Kidney epithelial cell (primary cell): ENCODE measurements at places on chromosomes 11 and 22.

DNA sequence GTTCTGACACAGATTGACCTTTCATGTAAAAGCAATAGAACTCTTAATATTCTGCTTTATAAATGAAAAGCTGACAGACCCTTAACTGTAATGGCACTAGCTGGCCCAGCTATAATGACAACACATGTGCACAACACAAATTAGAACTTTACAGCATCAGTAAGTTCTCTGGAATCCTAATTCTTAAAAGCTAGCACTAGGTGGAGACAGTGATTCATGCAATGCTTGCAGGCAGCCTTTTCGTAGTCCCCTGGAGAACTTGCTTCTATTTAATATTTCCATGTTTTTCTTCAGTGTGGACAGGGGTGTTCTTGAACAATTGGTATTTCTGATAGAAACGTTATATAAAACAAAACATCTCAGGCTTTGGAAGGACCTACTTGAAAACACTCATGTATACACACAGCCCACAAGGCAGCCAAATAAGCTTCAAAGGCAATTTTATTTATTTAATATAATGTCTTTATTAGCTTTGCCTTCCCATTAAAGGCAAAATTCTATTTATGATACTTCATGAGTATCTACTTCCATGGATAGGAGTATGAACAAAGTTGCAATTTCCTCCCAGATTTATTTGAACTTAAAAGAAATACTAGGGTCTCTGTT is 374.3 kb upstream of the MPPED2 start:
- no peak for DNase-seq

- DNase-seq, result peak; percentile 21
Measured at GRCh38 chr22:44147821-44148574, 32.7 kb upstream of the PARVG start.

GRCh38 chr22:22026157-22026831 is 43.7 kb upstream of the TOP3B start:
- no peak for DNase-seq

GRCh38 chr11:124499711-124500110 is 43.7 kb downstream of the OR8B12 start:
- DNase-seq, result no peak

DNA sequence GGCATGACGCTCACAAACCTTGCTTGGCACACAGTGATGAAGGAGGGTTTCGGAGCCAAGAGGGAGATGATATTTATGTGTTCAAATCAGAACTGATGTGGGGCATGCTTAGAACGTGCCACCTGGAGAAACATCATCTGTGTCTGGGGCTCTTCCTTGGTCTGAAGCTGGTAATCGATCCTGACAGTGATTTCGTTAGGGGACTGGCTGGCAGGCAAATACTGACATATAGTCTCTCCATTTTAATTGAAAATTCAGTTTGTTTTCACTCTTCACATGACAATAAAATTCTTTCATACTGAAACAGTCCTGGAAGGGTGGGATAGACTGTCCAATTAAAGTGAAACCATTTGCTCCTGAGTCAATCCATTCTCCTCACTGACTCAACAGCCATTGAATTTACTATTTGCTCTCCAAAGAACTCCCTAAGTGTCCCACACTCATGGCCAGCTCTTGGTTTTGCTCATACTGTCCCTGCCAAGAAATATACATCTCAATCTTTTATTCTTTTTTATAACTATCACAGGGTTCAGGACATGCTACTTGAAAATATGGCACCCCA is 134.8 kb downstream of the TRPC6 start:
- DNase-seq, result no peak

DNA sequence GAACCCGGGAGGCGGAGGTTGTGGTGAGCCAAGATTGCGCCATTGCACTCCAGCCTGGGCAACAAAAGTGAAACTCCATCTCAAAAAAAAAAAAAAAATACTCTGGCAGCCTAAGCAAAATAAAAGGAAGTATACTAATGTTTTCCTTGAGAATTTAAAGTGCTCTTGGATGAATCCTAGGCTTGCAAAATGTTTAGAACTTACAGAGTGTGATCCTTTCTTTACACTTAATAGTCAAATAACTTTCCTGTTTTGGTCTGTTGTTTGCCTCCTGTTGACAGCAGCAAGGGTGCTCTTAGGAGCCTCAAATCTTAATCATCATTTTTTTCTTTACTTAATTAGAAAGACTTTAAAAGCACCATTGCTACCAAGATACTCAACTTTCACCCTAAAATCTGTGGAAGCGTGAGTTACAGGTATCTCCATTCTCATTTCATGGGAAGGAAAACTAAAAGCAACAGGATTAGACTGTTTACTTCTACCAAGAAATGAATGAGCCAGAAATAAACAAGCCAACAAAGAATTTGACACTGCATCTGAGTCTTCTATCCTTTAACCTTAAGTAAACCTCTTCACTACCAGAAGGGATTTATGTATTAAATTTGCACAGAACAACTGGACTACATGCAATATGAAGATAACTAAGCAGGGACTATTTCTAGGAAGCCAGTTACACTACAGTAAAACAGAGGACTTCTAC is 38.7 kb upstream of the CRTAM start:
- no peak for DNase-seq

DNA sequence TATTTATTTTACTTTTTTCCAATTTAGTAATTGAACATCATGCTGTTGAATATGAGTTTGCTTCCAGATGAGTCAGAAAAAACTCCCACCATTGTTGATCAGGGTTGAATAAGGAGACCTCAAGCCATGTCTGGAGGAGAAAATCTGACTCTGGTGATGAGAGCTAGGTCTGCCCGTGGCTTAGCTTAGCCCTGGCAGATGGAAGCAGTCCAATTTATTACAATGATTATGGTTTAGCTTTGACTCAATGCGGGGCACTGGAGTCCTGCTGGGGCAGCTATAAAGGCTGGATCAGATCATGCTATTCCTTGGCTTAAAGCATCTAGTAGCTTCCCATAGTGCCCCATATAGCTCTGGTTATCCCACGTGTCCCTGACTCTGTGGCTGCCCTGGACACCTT is 506.5 kb downstream of the MN1 start:
- no peak for DNase-seq

DNA sequence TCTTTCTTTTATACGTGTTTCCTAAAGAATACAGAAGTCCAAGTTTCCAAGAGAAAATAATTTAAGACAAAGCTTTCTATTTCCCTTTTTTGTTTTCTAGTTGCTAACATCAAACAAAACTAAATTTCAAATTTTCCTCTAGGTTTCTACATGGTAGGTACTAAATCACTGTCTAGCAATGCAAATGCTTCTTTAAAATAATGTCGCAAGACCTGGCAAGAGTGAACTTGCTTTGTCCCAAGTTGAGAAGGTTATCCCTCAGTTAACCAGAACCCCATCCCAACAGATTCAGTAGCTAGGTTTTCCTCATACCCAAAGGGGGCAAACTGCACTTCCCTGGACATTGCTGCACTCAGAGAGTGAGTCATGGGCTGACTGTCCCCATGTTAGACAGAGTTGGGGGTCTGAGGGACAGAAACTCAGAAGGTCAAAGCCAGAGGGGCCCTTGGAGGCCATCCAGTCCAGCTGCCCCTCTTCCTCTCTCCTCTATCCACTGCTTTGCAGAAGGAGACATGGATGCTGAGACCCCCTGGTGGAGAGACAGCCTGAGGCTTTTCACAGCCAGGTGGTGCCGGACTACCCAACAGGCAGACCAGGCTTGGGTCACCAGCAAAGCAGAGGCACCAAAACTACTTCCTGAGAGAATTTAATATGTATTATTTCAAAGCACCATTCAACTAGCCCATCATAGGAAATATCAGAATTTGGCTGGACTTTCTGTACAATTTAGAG is 23.1 kb downstream of the OR2AT4 start:
- no peak for DNase-seq

DNA sequence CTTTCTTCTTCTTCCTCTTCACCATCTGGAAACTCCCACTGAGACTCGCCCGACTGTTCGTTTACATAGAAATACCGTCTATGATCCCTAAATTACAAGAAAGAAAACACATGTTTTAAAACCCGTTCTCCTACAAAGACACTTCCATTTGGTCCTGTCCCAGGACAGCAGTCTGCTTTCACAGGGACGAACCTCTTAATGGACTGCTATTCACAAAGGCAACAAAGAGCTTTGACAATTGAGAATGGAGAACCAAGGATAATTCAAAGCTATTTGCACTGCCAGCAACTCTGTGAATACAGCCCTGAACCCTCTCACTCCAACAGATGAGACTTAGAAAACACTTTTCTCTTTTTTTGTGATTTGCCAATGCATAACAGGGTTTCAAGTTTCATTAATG is 16.3 kb upstream of the AGBL2 start:
- no peak for DNase-seq

DNA sequence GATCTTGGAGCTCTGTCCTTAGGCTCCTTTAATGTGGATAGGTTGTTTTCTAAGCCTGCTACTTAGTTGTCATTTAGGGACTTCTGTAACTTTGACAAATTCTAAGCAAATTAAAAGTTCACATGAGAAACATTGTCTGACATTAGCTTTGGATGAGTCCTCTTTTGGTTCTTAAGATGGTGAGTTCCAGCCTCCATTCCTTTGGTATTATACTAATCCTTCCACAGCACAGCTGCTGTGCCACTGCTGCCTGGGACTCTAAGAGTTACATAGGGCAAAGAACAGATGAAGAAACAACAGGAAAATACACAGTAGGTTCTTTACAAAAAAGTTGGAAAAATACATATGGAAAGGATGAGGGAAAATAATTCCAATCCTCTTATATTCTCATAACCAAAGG is 25.3 kb upstream of the PIK3C2A start:
- DNase-seq, result no peak

DNA sequence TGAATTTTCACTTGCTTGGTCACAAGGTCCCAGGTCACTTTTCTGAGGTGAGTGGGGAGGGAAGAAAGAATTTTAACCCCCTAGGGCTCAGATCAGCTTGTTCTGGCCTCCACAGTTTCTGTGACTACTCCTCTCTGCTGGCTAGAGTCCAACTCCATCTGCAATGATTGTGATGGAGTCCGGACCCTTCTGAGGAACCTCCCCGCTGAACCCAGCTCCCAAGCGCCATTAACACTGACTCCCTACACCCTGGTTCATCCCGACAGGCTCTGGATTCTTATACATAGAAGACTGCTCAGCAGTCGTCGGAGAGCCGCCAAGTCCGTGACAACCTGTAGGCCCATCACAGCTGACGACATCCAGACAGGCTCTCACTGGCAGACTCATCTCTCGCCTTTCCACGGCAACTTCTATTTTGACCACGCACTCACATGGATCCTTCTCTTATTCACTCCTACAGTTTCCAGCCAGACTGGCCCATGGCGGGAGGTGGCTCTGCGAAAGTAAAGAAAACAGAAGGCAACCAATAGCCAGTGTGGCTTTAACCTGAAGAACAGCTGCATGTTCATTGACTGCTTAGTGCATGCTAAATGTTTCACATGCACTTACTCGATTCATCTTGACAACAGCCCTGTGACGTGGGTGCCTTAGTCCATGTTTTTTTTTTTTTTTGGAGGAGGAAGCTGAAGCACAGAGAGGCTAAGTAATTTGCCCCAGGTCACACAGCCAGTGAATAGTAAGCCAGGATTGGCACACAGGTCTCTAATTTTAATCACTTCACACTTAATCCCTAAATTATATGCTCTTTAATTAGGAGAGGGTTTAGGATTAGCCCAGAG is 68.0 kb upstream of the PRDM11 start:
- no peak for DNase-seq

DNA sequence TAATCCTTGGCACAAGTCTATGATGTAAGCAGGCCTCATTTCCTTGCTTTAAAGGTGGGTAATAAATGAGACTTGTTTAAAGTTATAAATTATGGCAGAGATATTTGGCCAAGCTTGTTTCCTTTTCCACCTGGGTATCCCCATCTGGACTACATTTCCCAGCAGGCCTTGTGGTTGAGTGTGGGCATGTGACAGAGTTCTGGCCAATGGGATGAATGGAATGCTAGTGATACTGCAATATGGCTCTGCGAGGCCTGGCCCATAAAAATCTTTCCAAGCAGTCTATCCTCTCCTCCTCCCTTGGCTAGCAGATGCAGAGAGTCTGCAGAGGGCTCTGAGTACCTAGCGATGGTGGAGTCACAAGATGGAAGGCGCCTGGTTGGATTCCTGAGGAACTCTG is 102.5 kb downstream of the TIMP3 start:
- DNase-seq, result no peak

DNA sequence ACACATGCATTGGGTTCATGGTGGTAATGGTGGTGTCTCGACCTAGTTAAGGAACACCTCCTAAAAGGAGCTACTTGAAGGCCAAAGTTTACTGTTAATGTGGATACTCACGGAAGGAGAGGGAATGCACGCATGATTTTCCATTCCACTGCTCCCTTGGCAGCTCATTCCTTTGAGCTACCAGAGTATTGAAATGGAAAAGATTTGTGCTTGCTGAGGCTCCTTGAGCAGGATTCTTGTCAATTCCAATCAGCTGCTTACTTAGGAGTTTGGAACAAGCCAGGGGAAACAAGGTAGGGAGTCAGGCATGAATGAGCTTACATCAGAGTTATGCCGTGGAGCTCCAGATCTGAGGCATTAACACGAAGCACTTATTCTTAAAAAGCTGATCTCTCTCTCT is 108.8 kb downstream of the GRIA4 start:
- DNase-seq, result peak; percentile 86

DNA sequence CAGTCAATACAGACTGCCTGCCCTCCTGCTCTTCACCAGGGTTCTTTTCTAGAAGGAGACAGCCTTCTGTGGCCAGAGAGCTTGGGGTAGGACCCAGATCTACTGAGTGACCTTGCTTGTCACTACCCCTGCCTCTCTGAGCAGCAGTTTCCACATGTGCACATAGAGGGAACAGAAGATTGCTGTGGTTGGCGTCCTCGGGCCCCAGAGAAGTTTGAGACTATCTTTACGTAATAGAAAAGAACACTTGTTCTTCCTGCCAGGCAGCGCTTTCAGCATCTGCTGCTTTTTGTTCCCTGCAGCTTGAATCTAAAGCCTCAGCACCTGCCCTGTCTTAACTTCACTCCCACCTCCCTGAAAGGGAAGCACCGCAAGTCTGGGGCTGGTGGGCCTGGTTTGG is 1.9 kb upstream of the FKBP2 start:
- DNase-seq, result no peak

- peak; percentile 74 for DNase-seq
Measured at GRCh38 chr11:7020183-7020917, at the start of the genes NLRP14 and ZNF214. TSS of gene NLRP14 (plus strand) at chr11:7020479. CDS start at chr11:7038587, 18,108 bp downstream. TSS of gene ZNF214 (minus strand) at chr11:7020346. CDS start at chr11:7002835, 17,511 bp downstream.

GRCh38 chr11:63563201-63564055 is at the start of gene PLAAT2:
TSS of gene PLAAT2 (minus strand) at chr11:63563379. CDS start at chr11:63563324, 55 bp downstream.
- no peak for DNase-seq

DNA sequence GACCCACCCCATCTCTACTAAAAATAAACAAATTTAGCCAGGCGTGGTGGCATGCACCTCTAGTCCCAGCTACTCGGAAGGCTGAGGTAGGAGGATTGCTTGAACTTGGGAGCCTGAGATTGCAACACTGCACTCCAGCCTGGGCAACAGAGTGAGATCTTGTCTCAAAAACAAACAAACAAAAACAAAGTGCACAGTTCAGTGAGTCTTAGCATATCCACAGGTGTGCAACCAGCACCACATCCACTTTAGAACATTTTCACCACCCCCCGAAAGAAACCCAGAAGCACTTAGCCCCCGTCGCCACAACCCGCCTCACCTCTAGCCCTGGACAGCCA is 27.4 kb downstream of the MB start:
- no peak for DNase-seq

- DNase-seq, result no peak
Measured at GRCh38 chr11:70482529-70482917, 84.2 kb downstream of the CTTN start.
